GOT3 (cell line): ENCODE measurements at places on chromosomes 5 and 9.

DNA sequence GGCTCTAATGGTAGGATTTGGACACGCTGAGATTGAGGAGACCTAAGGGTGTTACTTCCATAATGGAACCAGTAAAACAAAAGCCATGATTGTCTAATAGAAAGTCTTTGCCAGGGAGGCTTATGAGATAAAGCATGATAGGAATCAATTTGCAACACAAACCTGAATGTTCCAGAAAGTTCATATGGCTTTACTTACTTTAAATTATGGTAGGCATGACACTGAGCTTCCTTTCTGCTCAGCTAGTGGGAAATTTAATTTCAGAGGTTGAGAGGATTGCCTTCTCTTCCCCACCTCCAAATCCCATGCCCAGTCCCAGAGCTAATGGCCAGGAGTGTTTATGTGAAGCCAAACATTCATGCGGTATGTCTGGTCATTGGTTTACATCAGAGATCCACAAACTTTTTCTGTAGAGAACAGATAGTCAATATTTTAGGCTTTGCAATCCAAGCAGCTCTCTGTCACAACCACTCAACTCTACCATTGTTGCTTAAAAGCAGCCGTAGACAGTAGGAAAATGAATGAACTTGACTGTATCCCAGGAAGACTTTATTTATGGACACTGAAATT is 114.5 kb downstream of the UGCG start:
- DNase-seq, result no peak

- DNase-seq, result no peak
Observed at GRCh38 chr5:38889424-38889823, 43.6 kb downstream of the OSMR start.

GRCh38 chr9:131365546-131365945 is 28.3 kb upstream of the PRRC2B start:
- DNase-seq, result no peak

GRCh38 chr5:129094924-129095899 is 663 bp downstream of the ISOC1 start:
- no peak for DNase-seq

- DNase-seq, result no peak
Observed at GRCh38 chr5:66969963-66970362, 226.6 kb downstream of the CD180 start.

DNA sequence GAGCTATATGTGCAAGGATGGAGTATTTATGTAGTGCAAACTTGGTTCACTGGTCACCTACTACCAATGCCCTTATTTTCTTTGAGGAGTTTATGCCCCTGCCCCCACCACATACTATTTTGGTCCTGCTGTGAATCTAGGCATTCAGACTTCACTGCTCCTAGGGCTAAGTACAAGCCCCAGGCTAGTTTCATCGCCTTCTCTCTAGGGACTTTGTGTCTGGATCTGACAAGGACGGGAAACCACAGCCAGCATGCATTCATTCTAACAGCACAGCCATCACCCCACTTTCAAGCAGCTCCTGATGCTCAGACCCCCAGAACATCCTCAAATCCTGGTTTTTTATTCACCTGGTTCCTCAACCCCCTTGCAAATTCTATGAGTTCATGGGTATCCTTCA is 56.8 kb downstream of the DRD1 start:
- DNase-seq, result no peak

DNA sequence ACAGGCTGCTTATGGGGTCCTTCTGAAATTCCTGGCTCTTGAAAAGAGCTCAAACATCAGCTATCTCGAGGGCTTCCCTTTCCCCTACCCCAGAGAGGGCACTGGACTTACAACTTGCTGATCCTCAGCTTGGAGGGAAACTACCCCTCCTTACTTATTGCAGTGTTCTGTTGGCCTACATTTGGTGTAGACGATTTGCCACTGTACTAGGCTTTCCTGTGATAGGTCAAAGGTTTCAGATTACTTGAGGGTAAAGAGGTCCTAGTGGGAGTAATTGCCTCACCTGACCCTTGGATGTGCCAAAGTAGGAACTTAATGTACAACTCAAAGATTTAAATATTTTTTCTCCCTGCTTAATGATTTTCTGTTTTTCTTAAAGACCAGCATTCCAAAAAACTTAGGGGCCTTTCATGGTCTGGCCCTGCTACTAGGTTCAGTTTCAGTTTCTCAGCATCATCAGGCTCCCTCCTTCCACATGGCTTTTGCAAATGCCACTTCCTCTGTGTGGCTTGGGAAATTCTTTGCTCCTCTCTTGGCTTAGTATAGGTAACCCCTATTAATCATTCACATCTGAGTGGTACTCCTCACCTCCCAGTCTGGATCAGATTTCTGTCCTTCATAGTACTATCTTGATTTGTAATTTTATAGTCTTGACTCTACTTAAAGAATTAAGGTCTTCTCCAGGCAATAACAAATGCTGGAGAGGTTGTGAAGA is 32.4 kb downstream of the CYSTM1 start:
- DNase-seq, result no peak

GRCh38 chr9:131206495-131206894 is 69.8 kb downstream of the FAM78A start:
- no peak for DNase-seq

DNA sequence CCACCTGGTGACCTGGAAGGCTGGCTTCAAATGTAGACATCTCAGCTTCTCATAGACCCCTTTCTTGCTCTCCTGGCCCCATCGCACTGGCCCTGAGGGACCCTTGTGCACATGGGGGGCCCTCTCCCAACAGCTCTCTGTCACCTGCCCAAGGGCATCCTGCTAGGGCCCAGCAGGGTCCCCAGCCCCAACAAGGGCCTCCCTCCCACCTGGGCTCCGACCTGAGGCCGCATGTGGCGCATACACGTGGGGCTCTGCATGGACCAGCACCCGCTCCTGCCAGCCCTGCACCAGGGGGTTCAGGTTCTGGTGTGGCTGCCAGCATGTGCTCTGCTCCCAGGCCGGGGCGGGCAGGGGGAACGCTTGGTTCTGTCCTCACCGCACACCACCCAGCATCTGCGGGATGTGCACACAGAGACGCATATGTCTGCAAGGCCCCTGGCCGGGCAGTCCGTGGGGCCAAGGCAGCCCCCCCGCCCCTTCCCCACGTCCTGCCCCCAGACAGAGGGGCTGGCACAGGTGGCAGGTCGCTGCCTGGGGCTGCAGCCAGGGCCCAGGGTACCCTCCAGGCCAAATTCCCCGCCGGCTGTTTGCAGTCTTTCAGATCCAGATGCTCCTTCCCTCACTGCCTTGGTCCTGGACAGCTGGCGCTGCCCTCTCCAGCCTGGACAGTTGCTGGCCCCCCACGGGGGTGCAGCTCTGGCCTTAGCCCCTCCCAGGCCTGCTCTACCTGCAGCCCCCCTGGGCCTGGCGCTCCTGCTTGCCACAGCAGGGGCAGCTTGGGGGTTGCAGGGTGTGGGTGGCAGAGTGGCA is 17.9 kb upstream of the NRARP start:
- DNase-seq, result no peak

- DNase-seq, result no peak
Observed at GRCh38 chr5:74093561-74093960, 467.6 kb downstream of the ARHGEF28 start.

DNA sequence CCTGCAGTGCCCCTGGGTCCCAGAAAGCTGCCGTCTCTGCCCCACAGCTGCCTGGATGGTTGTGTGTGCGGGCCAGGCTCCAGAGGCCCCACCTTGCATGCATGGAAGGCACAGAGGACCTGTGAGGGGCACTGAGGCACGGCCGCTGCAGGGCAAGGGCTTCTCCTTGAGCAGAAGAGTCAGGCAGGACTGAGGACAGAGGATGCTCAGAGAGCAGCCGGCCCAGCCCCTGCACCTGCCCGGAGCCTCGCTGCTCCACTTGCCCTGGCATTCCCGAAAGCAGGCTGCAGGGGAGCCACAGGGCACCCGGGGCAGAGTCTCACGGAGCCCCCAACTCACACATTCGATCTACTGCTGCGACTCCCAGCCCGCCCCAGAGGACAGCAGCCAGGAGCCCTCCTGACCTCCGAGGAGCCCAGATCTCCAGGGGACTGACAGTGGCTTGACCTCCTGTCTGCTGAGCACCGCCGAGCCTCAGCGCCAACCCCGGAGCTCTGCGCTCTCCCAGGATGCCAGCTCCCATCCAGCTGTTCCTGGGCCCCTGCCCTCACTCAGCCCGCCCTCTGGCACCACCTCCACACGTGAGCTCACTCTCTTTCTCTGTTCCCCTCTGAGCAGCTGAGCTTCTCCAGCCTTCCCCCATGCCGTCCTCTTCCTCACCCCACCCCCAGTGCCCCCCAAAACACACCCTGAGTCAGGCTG is 95.0 kb downstream of the KCNT1 start:
- no peak for DNase-seq

DNA sequence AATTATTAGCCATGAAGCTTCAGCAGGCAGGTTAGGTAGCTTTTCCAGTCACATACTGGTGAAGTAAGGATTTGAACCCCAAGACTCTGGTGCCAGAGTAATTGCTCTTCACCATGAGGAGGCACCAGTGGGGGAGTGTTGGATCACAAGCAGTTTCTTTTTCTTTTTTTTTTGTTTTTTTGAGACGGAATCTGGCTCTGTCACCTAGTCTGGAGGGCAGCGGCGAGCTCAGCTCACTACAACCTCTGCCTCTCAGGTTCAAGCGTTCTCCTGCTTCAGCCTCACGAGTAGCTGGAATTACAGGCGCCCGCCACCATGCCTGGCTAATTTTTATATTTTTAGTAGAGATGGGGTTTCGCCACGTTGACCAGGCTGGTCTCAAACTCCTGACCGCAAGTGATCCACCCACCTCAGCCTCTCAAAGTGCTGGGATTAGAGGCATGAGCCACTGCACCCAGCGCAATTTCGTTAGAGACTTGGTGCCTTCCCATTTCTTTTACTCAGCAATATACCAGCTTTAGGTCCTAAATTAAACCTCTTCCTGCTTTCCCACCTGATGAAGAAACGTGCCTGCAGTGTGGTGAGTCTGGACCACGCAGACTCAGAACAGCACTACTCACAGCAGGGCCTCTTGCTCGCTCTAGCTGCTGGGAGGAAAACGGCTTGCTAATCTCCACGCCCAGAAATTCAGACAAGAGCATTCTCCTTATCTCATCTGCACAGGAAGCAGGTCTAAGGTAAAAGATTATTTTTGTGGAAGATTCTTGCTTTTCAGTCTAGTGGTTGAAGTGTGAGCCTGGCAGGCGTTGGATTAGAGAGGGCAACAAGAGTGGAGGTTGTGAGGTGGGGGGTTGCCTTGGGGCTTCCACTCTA is at the start of gene S100Z:
Gene S100Z, plus strand, starts transcription at position 596 of the 873 bp plus-strand sequence. CDS start 25,346 bp downstream, outside the sequence.
- no peak for DNase-seq

DNA sequence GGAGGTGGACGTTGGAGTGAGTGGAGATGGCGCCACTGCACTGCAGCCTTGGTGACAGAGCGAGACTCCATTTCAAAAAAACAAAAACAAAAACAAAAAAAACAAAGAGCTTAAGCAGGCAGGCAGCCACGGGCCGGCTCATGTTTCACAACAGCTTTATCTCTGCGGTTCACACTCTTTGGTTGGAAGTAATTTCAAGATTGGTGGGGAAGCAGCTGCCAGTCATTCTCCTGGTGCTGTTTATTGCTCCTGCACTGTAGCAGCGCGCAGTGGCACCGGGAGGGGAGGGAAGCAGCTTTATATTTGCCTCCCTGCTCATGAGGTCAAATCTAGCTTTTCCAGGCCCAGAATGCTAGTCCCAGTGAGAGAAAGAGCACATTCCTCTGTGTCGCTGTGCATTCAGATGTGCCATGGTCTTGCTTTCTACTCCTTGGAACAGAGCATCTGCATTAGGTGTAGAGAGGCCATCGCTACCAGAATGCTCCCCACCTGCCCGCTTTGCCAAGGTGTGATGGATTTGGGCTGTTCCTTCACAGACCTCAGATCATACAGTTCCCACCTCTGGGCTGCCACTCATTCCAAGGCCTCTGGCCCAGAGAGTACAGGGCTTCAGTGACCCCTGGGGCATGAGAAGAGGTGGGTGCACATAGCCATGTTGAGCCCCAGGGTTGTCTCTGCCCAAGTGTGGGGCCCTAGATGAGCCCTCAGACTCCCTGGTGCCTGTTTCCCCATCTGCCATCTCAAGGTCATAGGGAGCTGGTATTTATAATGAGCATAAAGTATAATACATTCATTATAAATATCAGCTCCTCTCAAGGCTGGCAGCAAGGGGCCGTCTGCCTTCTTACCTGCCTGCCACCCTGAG is 270.4 kb downstream of the MED10 start:
- DNase-seq, result no peak

- DNase-seq, result no peak
Observed at GRCh38 chr5:132686193-132686592, 12.4 kb downstream of the IL4 start.

DNA sequence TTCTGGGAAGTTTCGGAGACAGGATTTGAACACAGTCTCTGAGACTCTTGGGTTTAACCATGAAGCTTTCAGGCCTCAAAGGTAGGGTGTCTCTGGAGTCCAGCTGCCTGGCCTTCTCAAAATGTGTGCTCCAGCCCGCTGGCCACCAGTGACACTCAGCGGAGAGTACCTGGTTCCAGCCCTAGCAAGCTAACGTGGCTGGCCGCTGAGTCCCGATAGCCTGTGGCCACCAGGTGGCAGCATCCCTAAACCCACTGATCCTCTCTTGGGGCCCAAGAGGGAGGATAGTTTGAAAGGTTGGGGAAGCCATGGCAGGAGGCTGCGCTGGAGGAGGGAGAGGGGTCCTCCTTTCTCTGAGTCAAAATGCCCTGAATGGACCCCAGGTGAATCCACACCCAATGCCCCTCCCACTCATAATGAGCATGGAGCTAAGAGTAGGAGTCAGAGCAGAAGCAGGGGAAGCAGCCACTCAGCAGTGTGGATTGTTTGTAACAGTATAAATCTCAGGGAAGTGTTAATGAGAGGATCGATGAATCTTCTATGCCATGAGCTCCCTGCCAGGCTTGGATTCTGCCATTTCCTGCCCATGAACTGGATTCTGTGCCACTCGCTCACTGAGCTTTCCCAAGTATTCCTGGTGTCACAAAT is 5.4 kb upstream of the TIFAB start:
- no peak for DNase-seq

GRCh38 chr5:94815313-94816039 is 197.0 kb downstream of the SLF1 start:
- DNase-seq, result no peak

GRCh38 chr5:6448622-6449464 is at the start of gene UBE2QL1:
Gene UBE2QL1 (plus strand): TSS chr5:6448859. CDS start chr5:6448894, 35 bp downstream.
- DNase-seq, result no peak

DNA sequence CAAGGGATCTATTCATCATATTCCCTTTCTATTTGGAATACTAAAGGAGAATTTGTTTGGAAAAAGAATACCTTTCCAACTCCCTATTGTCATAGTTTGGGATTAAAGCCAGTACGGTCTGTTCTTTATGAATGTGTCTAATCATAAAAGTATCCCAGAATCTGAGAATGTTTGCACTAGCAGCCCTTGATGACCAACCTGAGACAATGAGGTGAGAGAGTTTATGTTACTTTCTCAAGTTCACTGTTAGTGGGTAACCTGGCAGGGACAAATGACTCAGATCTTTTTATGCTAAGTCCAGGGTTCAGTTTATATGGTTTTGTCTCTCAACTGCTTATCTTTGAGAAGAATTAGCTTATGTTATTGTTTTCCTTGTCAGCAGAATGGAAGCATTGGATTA is 25.3 kb upstream of the TLR4 start:
- no peak for DNase-seq
